ENCODE measurements at places on chromosomes 7 and 10.

- no peak for DNase-seq
These were observed 128.6 kb upstream of the KCTD7 start for GRCh38 chr7:66500087-66500486.

GRCh38 chr7:102107474-102108104 lies 179.1 kb upstream of the SH2B2 start:
- DNase-seq, result no peak

DNA sequence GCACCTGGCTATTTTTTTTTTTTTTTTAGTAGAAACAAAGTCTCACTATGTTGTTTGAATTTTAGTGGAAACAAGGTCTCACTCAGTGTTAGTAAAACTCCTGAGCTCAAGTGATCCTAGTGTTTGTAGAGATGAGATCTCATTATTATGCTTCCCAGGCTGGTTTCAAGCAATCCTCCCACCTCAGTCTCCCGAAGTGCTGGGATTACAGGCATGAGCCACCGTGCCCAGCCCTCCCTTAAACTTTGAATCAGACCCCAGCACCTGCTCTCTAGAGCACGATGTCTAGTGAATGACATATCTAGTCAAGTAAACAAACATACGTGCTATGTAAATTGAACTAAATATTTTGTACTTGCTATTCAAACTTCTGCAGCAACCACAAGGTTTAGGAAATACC lies 105.6 kb upstream of the MYO3A start:
- DNase-seq, result no peak

- DNase-seq, result no peak
These were observed 29.8 kb downstream of the BCAP29 start for GRCh38 chr7:107609811-107610261.

DNA sequence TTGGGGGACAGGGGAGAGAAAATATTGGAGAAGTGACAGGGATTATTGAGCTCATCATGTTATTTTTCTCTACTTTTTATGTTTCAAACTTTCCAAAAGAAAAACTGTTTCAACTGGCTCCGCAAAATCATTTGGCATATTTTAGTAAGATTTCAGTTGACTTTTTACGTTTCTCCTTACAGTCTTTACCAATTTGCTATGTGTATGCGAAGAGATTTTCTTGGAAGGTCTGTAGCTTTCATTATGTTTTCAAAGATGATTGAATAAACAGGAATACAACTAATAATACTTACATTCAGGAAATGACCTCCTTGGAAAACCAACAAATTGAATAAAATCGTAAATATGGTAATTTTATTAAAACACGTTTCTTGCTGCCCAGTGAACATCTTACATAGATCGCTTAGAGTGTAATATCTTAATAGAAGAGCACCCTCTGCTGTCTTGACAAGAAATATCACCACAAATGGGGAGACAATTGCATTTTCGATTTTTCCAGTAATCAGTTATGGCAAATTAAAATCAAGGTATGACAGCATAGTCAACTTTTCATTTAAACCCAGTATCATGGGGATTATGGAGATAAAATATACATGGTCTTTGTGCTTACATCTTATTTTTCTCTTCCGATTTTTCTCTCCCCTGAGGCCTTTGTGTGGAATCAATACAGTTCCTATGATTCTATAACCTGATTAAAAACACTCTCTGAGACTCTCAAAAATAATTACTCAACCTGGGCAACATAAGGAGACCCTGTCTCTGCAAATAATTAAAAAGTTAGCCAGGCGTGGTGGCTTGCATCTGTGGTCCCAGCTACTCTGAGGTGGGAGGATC lies 43.1 kb downstream of the MBL2 start:
- DNase-seq, result peak; percentile 6

DNA sequence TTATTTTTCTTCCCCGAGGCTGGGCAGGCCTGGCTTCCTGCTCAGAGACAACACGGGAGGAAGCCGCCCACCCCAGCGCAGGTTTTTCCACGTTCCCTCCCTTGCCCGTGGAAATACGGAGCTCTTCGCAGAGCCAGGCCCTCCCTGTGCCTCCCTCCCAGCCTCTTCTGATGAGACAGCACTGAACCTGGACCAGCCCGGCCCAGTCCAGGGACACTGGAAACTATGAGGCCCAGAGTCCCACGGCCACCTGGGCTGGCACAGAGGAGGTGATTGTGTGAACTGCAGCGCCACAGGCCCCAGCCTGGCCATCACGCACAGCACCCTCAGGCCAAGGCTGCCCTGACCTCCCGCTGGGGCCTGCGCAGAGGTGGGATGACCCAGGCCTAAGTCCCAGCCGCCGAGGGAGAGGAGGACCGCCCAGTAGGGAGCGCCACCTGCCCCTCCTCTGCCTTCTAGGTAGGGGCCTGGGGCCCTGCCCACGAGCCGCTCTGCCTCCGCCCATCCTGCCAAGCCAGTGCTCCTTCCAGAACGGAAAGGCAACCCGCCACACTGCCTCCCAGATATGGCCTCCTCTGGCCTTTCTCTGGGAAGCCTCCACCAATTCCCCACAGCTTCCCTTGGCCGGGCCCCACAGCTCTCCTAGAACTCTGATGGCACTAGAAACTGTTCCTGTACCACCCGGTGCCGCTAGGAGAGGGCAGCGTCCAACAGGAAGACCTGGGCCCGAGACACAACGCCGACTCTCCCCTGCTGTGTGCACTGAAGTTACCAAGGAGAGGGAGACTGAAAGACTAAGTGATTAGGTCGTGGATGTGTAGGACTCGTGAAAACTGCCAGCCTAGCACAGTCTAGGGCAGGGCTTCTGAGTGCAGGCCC lies 57.2 kb downstream of the PROSER2 start:
- no peak for DNase-seq

- no peak for DNase-seq
These were observed 358.2 kb upstream of the NPVF start for GRCh38 chr7:25586513-25586912.

- no peak for DNase-seq
These were observed 508.9 kb downstream of the SUGCT start for GRCh38 chr7:40643664-40644063.

DNA sequence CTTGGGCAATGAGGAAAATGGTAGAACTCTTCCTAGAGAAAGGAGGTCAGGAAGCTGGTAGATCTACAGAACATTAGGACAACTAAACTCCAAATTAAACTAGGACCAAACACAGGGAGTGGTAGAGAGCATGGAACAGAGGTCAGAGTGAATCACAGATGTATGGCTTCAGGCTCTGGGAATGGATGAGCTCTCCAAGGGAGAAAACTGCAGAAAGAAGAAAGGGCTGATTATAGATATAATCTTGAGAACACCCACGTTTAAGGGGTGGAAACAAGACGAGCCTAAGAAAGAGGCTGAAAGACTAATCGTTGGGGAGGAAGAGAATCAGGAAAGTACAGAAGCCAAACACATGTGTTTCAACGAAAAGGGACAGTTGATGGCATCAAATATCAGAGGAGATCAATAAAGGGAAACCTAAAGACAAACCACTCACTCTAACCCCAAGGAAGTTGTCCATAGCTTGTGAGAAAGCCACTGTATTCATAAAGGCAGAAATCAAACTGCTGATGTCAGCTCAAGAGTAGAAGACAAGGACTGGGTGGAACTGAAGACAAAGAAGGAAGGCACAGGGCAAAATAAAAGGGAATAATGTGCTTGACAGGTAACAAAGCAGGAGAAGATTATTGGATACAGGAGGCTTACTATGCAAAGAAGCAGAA lies 41.4 kb downstream of the NUDCD3 start:
- no peak for DNase-seq

DNA sequence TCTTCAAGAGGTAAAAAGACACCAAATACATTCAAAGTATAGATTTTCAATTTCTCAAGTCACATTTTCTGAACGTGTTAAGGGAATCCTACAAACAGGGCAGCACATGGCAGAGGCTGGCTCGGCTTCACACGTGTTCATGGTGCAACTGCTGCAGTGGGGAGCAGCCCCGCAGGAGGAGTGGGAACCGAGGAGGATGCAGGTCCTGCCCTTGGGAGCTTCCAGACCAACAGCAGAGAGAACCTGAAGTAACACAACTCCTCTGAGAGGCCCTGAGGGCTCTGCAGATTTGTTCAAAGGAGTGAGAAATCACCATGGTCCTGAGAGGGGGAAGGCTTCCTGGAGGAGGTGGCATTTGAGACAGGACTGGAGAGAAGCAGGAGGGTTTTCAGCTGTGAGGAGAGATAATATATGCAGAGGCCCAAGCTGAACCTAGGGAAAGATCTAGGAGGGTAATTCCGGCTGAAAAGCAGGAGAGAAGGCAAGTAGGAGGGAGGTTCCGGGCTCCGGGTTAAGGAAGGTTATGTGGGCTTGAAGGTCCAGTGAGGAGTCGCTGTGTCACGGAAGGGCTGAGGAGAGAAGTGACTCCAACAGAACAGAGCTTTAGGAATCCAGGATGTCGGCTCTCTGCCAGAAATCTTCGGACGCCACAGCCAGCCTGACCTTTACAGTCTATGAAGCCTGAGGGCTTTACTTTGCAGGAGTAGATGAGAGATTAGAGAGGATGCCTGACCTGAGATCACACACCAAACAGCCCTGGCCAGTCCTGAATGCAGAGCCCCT lies 77.5 kb downstream of the GPR26 start:
- no peak for DNase-seq

DNA sequence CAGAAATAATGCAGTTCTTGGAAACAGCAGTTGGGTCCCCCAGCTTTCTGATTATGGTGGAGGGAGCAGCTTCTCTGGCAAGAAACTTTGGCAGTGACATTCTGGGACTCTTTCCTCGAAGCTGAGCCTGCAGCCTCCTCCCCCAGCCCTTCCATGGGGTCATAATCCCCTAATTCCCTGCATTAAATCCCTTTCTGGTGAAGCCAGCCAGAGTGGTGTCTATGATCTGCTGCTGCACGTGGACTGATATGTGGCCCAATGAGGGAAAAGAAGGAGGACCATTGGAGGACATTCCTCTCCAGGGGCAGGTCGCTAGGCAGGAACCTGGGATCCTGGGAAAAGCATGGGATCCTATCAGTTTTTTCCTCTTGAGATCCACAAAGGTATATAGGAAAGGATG lies 470.5 kb downstream of the RPS24 start:
- no peak for DNase-seq

DNA sequence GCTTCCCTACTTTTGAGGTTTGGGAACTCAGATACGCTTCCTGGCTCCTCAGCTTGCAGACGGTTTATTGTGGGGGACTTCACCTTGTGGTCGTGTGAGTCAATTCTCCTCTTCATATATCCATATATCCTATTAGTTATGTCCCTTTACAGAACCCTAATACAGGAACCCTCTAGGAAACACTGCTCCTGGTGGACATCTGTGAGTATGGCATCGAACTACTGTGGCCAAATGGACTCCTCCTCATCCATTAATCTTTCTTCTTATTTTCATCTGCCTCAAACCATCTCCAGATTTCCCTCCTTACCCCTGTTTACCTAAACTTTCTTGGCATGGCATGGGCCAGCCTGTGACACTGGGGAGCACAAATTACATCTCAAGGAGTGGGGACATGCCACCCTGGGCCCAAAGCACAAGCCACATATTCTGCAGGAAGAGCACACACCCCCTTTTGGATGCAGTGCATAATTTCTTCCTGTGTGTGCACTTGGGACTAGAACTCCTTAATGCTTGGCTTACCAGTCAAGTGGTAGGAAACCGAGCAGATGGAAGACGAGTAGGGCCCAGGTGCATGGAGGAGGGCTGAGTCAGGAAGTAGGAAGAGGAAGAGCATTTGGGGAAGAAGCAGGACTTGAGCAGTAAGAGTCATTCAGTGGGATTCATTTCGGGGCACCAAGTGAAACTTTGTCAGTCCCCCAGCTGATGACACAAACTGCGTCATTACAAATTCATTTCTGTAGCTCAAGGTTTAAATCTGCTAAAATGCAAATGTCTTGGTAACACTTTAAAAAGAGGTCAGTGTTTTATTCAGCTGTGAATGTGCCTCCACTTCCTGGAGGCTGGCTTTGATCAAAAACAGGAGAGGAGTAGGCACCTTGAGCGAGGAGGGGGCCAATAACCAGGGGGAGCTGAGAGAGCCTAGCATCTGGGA lies 80.8 kb upstream of the PLXNA4 start:
- no peak for DNase-seq

DNA sequence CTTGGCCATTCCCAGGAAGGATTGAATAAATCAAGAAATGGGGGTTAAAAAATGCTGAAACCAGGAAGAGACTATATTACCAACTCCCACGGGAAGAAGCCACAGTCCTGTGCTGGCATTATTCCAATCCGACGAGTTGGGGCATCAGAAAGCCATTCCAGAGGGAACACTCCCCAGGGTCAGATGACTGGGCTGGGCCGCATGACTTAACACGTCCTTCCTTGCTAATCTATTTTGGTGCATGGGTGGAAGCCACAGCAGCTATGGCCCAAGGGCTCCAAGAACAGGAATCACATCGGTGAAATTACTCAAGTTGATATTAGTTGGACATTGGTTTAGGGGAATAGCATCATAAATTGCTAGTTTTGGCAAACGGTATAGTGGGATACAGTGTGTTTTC lies 592.9 kb upstream of the NRP1 start:
- DNase-seq, result no peak

DNA sequence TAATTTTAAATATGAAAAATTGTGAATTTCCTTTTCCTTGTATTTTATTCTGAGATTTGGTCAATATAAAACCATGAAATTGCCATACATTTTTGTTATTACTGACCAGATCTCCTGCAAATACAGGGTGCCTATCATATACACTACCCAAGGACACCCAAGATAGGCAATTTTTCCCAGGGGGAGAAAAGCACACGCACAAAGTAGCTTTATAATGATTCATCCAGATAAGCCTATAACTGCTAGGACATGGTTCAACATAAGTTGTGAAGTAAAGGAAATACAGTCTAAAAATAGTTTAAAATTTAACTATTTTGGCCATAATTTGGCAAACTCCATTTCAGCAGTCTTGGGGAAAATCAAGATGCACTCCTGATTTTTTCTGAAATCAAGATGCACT lies 4.8 kb downstream of the RUFY2 start:
- no peak for DNase-seq

DNA sequence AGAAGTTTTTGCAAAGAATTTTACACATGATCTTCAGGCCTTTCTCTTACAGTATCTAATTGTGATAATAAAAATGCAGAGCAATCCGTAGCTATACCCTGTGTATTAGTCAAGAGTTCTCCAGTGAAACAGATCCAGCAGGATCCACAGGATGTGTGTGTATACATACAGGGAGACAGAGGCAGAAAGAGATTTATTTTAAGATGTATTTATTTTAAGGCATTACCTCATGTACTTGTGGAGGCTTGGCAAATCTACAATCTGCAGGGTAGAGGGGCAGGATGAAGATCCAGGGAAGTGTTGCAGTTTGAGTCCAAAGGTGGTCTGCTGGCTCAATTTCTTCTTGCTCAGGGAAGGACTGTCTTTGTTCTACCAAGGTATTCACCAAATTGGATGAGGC lies 41.7 kb downstream of the ARHGAP12 start:
- no peak for DNase-seq

DNA sequence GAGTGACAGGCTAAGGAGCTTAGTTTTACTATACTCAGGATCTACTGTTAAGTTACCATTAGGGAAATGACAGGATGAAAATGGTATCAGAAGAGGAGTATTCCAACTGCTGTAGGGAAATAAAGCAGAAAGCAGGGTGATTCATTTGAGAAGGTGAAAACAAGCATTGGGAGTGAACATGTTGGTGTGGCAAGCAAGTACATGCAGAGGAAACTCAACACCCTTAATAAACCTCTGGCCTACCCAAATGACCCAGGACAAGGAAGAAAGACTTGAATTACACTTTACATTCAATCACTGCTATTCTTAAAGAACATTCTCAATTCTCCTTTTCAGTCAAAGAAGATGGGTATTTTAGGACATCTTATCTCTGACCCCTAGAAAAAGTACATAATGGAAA lies 28.7 kb downstream of the ERLIN1 start:
- DNase-seq, result no peak

- no peak for DNase-seq
These were observed 11.3 kb upstream of the A1CF start for GRCh38 chr10:50896721-50897120.
